ENCODE measurements at places on chromosomes 5 and 9.

DNA sequence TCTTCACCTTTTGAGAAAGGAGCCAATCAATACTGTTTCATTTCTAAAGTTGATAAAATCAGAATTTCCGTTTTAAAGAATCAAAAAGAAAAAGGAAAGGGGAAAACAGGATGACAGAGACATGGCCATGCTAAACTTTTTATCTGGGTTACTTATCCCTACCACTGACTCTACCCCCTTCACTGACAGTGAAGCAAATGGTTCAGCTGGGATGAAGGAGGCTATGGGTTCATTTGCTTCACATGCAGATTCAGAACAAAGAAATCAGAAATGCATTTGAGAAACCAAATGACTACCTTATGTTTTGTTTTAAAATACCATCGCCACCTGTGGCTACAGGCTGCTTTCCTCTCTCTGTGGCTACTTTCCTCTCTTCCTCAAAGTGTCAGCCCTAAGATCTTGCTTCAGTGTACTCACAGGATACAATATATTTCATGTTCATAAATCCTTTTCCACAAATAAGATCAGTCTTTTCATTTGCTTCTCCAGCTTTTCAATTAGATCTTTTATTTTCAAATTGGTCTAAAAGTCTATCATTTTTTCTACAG, 53.3 kb downstream of the LPAR1 start:
- no peak for DNase-seq

DNA sequence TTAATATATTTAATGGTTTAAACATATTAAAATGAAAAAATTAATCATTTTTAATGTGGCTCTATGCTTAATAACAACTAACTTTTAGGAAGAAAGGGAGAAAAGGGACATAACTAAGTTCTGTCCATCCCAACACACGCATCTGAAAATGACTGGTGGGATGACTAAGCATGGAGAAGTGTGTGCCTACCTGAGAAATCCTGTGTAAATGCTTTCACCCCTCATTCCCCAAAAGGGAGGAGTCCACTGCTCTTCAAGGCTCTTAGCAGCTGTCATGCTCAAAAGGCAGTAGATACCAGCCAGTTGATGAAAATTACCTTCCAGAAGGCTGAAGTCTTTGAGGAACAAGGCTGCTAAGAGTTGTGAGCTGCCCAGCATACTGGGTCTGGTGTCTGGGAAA, 130.9 kb downstream of the NFIB start:
- no peak for DNase-seq

GRCh38 chr9:26170190-26170589, 491.9 kb upstream of the TUSC1 start:
- DNase-seq: no peak

- DNase-seq: no peak
Observed at GRCh38 chr5:135135530-135136226, 101.7 kb upstream of the PITX1 start.

DNA sequence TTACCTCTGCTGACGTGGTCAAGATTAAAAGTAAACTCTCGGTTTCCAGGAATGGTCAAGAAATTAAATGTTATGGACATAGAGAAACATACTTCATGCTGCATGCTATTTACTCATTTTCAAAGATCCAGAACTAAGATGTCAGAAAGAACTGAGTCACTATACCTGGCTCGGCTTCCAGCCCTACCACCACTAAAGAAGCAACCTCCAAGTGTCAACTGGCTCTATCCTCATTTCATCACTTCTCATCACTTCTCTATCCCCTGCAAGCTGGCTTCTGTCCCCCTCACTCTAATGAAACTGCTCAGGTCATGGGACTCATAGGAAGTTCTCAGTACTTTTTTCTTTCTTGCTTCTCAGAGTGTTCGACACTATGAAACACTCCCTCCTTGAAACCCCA, 116.2 kb downstream of the CDK5RAP2 start:
- DNase-seq: no peak

DNA sequence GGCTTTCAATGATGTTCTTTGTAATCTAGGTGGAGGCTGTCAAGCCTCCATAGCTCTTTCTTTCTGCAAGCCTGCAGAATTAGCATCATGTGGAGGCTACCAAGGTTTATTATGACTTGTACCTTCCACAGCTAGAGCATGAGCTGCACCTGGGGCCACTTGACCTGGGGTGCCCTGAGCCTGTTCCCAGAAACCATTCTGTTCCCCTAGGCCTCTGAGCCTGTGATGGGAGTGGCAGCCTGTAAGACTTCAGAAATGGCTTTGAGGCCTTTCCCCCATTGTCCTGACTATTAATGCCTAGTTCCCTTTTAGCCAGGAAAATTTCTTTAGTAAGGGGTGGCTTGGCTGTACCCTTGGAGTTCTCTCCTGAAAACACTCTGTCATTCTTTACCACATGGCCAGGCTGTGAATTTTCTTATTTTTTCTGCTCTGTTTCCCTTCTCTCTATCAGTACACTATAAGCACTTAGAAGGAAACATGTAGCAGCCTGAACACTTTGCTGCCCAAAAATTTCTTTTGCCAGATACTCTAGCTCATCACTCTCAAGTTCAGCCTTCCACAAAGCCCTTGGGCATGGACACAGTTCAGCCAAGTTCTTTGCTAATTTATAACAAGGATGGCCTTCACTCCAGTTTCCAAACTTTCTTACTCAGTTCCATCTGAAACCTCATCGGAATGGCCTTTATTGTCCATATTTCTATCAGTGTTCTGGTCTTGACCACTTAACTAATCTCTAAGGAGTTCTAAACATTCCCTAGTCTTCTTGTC, 61.4 kb upstream of the NR3C1 start:
- no peak for DNase-seq

GRCh38 chr5:92508271-92508670, 1072.7 kb downstream of the NR2F1-AS1 start:
- no peak for DNase-seq

DNA sequence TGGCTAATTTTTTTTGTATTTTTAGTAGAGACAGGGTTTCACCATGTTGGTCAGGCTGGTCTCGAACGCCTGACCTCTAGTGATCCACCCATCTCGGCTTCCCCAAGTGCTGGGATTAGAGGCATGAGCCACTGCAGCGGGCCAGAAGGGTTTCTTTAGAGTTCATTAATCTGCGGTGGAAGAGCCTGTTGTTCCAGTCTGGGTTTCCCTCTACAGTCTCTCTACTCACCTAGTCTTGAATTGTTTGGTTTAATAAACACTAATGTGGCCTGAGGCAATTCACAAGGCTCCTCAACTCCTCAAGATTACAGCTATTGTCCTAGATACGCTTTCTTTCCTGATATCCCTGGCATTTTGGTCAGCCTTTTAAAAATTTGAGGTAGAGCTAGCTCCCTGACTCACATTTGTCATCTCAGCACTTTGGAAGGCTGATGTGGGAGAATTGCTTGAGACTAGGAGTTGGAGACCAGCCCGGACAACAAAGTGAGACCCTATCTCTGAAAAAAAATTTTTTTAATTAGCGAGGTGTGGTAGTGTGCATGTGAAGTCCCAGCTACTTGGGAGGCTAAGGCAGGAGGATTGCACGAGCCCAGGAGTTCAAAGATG, 4.6 kb upstream of the SAR1B start:
- peak; percentile 83 for DNase-seq

GRCh38 chr9:8640761-8641160, 841.2 kb upstream of the DMAC1 start:
- no peak for DNase-seq

DNA sequence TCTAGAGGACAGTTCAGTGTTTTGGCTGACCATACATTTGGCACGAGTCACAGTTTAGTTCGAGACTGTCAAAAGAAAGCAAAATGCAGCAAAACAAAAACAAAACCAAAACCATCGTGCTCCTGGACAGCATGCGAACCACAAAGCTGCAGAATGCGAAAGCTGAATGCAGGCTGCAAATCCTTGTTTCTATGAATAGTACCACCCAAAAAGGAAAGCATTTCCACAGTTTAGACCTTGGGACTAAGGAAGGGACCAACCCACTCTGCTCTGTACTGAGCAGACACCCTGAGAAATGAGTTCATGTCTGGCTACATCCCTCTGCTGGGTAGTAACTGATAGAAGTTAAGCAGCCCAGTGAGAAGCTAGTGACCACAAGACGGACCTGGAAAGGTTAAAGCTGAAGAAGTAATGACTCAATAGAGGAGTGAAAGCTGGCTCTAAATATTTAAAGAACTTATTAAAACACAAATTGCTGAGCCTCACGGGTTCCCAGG, 3.9 kb downstream of the GCNT4 start:
- no peak for DNase-seq

DNA sequence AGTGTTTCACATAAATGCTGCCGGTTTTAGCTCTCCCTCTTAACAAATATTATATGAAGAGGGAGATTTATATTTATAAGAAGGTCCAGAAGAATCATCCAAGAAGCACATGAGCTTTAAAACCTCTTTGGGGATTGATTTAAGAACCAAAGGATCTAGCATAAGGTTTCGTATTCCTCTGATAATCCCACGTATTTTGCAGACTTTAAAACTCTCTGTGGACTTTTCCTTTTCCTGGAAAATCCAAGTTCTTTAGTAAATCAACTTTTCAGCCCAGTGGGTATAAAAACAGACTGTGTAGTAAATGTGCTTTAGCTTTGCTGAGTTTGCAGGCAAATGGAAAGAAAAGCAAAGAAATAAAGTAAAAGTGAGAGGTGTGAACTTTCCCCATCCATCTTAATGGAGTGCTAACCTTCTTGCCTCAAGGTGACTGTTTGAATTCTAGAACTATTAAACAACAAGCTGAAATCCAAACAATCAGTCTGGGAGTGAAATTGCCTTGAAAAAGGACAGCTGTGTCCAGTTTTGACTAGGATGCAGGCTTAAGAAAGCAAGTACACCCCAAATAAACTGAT, 363.4 kb upstream of the SLC24A2 start:
- DNase-seq: no peak

DNA sequence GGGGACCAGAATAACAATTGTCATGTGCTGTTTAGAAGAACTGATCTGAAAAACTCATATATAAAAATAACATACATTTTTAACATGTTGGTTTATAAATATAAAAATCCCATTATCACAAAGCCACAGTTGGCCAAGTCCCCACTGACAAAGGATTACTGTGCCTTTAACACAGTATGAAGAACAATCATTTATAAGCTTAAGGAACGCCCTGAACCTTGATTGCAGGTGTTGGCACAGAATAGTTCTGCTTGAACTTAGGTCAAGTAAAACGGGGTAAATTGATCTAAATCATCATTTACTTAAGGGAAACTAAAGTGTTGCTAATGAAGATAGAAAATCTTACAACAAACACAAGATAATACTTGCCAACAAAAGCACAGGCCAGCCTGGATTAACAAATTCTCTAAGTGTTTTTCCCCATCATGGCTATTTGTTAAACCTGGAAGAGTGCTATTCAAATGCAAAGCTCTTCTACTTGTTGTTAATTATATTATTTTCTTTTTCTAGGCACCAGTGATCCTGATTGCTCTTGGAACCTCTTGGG, 46.1 kb downstream of the ASTN2 start:
- no peak for DNase-seq

DNA sequence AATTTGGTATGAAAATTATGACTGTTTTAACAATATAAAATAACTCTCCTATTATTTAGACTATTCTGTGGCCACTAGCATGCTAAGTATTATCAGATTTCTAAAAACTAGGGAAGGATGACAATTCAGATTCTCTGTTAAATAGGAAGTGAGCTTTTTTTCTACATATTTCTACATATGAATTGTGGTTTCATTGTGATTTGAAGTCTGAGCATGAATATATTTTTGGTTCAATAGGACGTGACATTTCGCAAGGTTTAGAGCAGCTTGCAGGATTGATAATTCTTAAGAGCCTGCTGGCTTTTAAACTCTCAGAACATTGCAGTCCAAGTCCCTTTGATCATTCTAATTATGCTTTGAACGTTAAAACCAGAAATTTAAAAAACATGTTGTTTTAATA, 82.9 kb downstream of the ADGRV1 start:
- DNase-seq: no peak

- DNase-seq: no peak
Observed at GRCh38 chr9:133057006-133057405, 4.8 kb upstream of the CEL start.

- DNase-seq: no peak
Observed at GRCh38 chr9:127064335-127064734, 58.1 kb downstream of the ANGPTL2 start.

DNA sequence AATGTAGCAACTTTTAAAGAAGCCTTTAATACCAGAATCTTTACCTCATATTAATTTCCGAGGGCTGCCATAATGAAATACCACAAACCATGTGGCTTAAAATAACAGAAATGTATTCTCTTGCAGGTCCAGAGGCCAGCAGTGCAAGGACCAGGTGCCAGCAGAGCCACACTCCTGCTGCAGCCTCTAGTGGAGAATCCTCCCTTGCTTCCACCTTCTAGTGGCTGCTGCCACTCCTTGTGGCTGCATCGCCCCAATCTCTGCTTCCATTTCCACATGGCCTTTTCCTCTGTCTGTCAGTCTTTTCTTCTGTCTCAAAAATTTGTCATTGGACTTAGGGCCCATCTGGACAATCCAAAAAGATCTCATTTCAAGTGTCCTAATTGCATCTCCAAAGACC, 401.5 kb downstream of the EFNA5 start:
- DNase-seq: no peak

- DNase-seq: no peak
Observed at GRCh38 chr9:69757996-69758675, 1.7 kb downstream of the PTAR1 start.

GRCh38 chr5:151293624-151294023, 9.9 kb downstream of the SLC36A3 start:
- no peak for DNase-seq

- no peak for DNase-seq
Observed at GRCh38 chr9:68629042-68629441, 76.0 kb upstream of the PIP5K1B start.

- DNase-seq: no peak
Observed at GRCh38 chr5:84381502-84382362, 2.9 kb downstream of the EDIL3 start.

- DNase-seq: no peak
Observed at GRCh38 chr5:75963554-75963953, 119.6 kb upstream of the SV2C start.

DNA sequence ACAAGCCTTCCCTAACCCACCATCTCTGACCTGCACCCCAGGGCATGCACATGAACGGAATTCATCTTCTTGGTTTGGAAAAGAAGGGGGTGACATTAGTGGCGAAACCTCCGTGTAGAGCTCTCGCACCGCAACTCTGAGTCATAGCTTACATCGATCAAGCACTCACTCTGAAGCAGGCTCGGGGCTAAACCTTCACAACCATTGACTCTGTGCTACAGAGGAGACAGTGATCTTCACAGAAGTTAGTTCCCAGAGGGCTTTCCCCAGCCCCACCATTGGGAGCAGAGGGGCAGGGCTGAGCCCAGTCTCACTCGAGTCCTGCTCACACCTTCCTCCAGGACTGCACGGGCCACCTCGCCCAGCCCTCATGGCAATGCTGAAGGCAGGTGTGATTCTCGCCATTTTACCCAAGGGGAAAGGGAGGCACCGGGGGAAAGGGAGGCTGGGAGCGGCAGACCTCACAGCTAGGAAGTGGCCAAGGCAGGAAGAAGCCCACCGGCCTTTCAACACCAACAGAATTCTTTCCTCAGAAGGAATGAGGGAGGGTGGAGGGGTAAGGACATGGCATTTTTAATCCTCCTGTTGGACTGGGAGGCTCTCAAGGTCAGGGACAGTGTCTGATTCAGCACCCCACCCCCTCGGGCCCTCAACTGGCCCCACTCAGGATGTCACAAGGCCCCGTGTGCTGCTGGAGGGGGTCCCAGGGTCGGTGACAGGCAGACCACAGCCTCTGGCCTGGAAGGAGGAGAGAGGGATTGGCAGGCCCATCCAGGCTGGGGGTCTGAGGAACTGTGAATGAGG, 25.9 kb upstream of the IL17B start:
- peak; percentile 65 for DNase-seq

Measured in ELF-1 (cell line).